Renal pelvis (tissue), 12 donors: ENCODE measurements at places on chromosomes 2 and 18. TPM values are rescaled to one million over a fixed set of nuclear protein-coding genes. Genes with fewer than 3 reads are reported as not detected.

The CCDC85A gene
- polyA plus RNA-seq: 1.4 TPM

The ALK gene
- polyA plus RNA-seq: 0.22 TPM

The DLX2 gene
- polyA plus RNA-seq: 0.12 TPM

The PLEKHH2 gene
- polyA plus RNA-seq: 66.9 TPM

The TMEM17 gene
- polyA plus RNA-seq: 6.6 TPM

The REG3A gene
- polyA plus RNA-seq: not detected

The RNF125 gene
- 2.0 TPM for polyA plus RNA-seq

GRCh38 chr2:235945608-235946140, 222.5 kb downstream of the GBX2 start:
- DNase-seq: no peak

GRCh38 chr2:208134928-208135586, 5.4 kb upstream of the CRYGC start:
- DNase-seq: no peak

DNA sequence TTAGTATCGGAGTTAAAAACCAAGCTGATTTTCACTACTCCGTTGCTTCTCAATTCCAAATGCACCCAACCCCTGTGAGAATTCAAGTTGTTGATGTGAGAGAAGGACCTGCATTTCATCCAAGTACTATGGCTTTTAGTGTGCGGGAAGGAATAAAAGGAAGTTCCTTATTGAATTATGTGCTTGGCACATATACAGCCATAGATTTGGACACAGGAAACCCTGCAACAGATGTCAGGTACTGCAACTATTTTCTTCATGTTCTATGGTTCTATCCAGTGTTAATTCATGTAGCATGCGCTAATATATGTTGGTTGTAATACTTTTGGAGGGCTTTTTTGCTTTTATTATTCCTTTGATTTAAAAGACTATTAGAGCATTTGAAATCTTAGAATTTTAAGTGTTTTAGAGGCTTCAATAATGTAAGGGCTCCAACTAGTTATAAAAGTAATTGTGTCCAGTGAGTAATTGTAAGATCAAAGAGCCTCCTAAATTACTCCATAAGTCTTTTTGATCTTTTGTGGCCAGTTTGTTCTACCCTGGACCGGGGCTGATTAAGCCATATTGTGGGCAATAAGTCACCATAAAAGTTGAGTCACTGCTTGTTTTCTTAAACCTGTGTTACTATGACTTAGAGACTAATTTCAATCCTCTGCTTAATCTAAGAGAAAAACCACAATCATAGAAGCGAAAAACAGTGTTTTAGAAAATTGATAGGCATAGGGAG, 22.9 kb downstream of the DSG4 start:
- no peak for DNase-seq

GRCh38 chr2:42274863-42275262, 86.2 kb downstream of the COX7A2L start:
- DNase-seq: no peak

- no peak for DNase-seq
Observed at GRCh38 chr2:182973441-182974352, 64.6 kb downstream of the NCKAP1 start.

DNA sequence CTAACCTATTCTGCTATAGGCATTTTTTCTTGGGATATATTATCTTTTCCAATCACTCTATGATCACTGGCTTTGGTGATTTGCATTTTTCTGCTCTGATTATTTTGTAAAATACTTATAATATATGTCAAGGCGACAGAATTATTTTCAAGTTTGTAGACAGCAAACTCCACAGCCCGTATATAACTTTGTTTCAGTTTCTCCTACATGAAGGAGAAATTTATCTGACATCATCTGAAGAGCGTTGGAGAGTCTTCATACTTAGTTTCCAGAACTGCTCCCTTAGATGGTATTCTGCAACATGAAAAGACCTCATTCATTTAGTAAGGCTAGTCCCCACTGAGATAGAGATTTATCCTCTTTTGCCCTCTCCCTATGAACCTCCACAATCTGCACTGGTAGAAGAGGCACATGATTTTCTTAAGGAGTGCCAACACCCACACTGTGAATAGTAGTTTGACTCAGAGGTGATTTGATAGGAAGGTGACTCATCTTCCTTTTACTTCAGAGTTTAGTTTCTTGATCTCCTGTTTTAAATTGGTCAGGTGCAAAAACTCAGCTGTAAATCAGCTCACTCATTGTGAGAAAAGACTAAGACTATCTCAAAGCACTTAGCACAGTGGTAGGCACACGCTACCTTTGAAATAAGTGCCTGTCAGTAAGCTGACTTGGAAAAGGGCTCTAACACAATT, 1848.6 kb upstream of the CELF4 start:
- DNase-seq: no peak

DNA sequence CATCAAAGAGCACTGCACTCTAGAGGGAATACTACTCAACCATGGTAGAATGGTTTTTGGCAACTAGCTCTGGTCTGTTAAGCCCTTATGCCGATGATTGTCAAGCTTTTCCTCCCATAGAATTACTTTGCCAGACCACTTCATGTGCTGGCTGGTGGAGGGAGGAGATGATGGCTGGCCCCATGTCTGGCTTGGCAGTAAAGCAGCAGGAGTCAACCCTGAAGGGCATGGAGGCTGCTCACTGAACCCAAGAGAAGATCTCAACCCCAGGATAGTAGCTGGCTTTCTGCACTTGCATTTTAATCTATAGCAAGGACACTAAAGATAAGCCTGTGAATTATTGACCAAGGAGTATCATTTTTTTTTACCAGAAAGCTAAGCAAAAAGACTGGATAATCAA, 309.9 kb downstream of the PIEZO2 start:
- DNase-seq: no peak

DNA sequence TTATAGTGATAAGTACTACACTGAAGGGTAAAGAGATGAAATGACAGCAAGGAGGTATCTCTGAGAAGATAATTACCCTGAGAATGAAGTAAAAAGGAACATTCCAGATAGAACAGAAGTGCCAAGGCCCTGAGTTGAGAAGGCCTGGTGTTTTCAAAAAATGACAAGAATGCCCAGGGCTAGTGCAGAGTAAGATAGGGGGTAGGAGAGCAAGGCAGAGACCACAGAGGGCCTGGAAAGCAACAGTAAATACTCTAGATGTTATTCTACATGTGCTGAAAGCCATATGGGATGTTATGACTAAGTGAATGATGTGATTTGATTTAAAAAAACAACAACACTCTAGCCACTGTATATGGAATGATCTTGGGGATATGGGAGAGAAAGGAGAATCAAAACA, 52.3 kb downstream of the BAZ2B start:
- DNase-seq: no peak

GRCh38 chr2:3490191-3491170, 28.9 kb downstream of the ADI1 start:
- no peak for DNase-seq

GRCh38 chr2:163658556-163658955, 77.3 kb downstream of the FIGN start:
- no peak for DNase-seq

DNA sequence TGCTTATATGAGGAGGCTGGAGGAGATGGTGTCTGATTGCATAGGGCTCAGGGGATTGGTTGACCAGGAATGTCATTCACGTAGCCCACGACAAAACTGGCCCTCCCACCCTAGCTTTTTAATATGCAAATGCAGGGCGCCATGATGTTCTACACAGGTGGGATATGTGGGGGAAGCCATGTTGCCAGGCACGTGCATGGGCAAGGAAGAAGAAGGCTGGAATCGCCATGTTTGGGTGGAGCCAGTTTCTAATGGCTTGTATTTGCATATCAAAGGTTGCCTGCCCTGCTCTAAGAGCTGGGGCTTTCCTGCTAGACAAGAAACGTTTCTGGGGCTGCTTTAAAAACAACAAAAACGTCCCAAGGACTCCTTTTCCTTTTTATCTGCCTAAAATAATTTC, 26.5 kb upstream of the LINC00305 start:
- no peak for DNase-seq

DNA sequence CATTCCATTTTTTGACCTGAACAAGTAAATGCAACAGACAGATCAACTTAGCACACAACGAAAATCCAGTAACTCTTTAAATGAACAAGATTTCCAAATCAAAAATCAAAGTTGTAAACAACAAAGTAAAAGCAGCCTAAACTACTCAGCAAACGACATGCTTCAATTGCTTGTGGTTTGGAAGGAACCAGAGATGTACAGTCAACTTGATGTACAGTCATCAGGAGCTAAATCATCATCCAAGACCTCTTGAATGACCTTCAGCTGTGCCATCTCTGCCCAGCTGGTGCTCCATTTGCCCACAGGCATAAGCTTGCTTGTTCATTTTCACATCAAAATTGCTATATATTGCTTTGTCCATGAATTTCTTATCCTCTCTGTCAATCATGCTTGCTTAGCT, 109.8 kb downstream of the UPP2 start:
- DNase-seq: no peak

DNA sequence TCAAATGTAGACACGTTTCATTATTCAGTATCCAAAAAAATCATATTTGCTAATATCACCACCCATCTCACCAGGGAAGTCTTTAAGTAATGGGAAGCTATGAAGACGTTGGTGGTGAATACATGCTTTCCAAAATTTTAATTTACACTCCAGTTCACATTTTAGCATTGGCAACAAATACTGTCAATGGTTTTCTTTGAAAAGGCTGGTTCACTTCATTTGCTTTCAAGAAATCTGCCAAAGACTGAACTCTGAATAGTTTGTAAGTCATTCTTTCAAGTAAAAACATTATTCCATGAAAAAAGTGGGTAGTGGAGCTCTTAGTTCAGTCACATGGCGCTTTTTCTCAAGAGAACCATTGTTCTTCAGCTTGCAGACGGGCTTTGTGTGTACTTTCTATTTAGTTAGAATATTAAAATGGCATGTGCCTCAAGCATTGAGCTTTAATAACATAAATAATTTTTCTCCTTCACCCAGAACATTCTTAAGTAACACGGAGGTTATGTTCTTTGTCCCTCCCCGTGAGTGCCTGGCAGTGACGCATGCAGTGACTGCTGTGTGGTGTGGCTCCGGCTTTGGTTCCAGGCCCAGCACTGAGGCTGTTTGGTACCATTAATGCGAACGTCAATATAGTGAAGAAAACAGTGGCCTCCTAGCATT, 300.0 kb upstream of the HDAC4 start:
- DNase-seq: no peak

DNA sequence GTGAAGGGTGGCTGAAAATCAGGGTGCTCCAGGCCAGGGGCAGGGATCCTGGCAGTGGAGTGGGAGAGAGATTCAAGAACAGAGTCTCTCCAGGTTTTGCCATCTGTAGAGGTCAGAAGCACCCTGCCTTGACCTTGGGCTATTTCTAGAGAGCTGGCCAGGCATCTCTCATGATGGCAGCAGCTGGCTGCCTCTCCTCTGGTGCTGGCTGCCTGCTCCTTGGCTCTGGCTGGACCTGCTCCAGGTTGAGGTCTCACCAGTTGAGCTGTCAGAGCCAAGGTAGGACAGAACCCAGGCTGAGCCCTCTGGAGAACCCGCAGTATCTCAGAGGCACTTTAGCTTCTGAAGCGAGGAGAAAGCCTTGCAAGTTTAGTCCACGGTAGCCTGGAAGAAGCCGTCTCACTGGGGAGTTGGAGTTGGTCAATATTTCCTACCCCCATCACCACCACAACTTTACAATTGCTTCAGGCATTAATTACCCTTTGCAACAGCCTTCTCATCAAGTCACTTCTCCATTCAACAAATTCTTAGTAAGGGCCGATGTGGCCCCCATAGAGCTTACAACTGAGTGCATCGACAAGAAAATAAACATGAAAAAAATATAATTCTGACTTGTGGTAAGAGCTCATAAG, 25.6 kb downstream of the GNLY start:
- no peak for DNase-seq

- no peak for DNase-seq
Observed at GRCh38 chr18:36419188-36419899, 121.8 kb downstream of the FHOD3 start.

- DNase-seq: no peak
Observed at GRCh38 chr2:238225911-238226697, 13.7 kb downstream of the HES6 start.

- no peak for DNase-seq
Observed at GRCh38 chr18:50401888-50402287, 27.0 kb downstream of the SKA1 start.

- no peak for DNase-seq
Observed at GRCh38 chr2:59254279-59254678, 1013.2 kb upstream of the FANCL start.
